Activated T-helper 1 cell treated with Interleukin-2 at 50 U/mL for 16 hours (primary cell): ENCODE measurements at places on chromosomes 7 and 10.

DNA sequence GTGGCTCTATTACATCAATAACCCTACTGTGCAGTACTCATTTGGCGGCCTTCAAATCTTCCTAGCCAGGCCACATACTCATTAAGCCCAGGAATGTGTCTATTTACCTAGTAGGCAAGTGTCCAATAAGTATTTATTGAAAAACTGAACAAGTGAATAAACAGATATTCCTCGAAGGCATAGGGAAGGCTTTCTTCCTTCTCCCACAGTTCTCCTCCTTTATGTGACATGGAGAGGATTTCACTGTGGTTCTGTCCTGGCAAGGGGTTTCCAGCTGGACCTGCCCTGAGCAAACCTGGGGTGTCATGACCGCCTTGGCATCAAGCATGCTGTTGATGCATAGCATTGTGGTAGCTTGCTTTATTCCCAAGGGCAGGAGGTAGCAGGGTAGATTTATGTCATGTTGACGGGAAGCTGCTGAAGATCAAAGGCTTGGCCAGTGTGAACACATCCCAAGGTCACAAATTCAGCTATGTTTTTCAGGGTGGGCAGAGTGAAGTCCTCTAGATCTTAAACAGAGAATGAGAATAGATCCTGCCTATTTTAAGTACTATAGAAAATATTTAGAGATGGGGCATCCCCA, 195.1 kb downstream of the INHBA start:
- no peak for DNase-seq

- no peak for DNase-seq
Measured at GRCh38 chr10:69480068-69480412, 28.8 kb downstream of the TSPAN15 start.

DNA sequence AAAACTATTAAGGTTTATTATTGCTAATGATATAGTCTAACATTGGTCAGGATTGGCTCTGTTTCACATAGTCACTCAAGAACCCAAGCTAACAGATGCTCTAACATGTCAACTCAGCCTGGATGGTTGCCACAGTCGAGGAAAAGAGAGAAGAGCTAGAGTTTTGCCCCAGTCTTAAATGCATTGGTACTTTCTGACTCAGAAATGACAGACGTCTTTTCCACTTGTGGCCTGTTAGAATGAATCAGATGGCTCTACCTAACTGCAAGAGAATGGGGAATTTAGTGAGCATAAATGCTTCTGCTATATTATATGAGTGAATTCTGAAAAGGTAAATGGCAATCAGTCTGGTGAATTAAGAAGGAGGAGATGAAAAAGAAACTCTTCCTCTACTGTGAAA, 13.9 kb downstream of the HECTD2 start:
- DNase-seq = no peak

DNA sequence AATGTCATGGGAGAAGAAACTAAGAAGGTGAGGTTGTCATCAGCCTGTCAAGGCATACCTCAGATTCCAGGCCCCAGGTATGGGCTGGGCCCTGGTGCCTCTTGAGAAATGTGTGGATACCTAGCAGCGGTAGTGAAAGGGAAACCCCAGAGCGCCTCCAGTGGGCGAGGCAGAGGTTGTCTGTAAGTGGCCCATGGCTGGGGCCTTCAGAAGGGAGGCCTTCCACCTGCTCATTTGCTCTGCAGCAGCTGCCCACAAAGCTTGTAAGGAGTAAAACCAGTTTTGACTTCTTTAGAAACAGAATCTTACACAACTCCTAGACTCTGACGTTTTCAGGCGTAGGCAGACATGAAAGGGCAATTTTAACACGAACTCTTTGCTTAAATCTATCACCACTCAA, 509.9 kb downstream of the PARD3 start:
- no peak for DNase-seq

DNA sequence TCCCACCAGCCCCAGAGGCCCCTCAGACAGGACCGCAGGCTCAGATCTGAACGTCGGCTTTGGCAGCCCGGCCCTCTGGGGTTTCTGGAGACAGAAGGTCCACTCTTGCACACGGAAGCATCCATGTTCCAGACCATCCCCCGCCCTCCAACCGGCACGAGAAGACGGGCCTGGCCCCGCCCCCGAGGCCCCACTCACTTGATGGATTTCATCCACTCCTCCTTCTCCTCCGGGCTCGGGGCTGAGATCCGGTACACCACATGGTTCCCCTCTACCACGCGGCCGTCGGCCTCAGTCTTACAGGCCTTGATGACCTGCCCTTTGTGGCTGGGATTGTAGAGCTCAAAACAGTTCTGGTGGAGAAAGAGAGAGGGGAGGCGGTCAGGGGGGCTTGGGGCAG, 107.3 kb downstream of the CYTH3 start:
- DNase-seq = no peak

GRCh38 chr7:47677093-47677492, 95.2 kb upstream of the TNS3 start:
- DNase-seq = no peak

DNA sequence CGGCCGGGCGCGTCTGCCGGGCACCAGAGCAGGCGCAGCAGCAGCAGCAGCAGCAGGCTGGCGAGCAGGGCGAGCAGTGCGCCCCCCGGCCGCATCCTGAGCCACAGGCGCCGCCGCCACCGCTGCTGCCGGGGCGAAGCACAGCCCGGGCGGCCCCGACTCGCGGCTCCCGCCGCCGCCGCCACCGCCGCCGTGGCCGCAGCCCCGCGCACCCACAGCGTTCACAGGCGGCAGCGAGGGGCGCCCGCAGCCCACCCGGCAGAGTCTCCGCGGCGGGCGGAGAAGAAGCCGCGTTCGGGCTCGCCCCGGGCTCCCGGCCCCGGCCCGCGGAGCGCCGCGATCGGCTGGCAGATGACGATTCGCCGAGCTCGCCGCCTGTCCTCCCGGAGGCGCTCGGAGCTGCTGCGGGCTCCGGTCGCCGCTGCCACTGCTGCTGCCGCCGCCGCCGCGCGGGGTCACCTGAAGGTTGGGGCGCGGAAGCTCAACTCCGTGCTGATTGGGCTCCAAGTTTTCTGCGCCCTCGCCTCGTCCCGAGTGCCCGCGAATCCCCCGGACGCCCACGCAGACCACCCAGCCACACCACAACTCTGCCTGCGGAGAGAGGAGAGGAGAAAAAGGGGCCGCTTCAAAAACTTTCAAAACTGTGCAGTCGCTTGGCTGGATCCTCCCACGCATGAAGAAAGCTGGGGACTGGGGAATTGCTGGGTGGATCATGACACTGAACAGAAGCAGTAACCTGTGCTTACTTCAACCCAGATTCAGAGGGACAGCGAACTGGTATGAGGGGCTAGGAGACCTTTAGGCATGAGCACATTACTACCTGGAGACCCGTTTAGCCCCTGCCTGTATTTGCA, at the start of gene ST8SIA6:
ST8SIA6 (minus strand) TSS at position 435 of the 854 bp plus-strand sequence; CDS start at position 95, 340 bp downstream.
- peak; percentile 41 for DNase-seq

DNA sequence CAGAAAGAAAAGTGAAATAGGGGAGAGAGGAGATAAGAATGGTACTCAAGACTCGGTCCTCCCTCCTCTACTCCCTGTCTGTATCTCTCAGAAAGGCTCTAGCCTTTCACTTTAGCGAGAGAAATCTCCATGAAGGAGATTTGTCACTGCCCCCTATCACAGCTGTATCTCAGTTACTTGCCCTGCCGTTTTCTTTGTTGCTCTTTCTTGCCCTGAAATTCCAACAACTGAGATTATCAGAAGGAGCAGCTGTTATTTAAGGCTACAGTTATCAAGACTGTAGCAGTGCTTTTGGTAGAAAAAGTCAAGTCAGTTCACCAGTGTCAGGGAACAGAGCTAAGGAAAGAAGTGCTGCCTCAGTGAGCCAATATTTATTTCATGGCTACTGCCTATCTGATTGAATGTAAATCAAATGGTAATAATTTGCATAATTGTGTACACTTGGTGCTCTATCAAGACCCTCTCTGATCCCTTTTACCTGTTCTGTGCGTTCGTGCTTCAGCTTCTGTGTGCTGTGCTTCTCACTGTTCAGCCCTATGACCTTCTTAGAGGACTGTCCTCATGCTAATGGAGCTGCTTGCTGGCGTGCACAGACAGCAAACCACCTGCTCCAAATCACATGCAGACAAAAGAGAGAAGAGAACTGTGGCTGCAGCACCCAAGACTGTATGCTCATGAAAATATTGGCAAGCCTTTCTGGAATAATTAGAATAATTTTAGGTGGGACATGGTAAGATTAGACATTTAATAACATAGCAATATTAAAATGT, 180.2 kb upstream of the FAM3C start:
- DNase-seq = no peak

DNA sequence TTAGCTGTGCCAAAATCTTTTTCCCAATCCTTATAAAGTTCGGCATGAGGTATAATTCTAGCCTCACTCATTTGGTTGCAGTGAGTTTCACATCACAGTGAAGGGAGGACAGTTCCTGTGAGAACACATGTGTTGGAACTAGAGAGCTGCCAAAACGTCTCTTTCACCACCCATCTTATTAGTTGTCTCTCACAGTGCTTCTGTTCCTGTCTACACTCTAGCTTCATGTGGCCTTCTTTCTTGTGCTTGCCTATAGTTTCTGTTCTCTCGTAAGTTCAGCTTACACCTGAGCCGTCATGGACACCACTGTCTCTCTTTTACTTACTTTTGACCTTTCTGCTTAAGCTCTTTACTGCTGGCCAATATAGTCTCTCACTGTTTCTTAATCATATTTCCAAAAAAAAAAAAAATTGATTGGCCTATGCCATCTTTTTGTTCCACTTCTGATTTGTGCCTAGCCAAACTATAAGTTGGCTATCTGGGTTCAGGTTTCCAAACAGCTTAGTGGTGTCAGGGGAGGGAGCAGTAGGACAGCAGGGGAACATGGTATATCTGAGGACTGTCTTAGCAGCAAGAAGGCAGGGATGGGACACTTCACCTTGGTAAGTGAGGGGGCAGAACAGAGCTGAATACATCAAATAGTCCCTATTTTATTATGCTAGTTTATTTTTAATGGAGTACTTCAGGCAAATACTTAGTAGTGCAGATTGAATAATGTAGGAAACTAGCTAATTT, 38.0 kb downstream of the ZNRF2 start:
- no peak for DNase-seq

- DNase-seq = no peak
Measured at GRCh38 chr7:106110885-106111654, 1.0 kb downstream of the SYPL1 start.
